ENCODE measurements at places on chromosomes 5 and 9.

- DNase-seq, result no peak
Observed at GRCh38 chr5:78993165-78993564, 8.1 kb upstream of the ARSB start.

DNA sequence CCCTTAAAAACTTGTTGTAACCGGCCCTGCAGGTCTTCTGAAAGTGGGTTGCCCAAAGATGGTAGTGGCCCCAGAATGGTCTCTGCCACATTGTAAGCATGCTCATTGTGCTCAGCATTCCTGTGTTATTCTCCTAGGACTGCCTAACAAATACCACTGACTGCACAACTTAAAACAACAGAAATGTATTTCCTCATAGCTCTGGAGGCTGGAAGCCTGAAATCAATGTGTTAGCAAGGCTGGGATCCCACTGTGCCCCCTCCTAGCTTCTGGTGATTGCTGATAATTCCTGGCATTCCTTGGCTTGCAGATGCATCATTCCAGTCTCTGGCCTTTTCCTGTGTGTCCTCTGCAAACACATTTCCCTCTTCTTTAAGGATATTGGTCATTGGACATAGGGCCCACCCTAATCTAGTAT, 3.4 kb upstream of the GCNT4 start:
- no peak for DNase-seq

DNA sequence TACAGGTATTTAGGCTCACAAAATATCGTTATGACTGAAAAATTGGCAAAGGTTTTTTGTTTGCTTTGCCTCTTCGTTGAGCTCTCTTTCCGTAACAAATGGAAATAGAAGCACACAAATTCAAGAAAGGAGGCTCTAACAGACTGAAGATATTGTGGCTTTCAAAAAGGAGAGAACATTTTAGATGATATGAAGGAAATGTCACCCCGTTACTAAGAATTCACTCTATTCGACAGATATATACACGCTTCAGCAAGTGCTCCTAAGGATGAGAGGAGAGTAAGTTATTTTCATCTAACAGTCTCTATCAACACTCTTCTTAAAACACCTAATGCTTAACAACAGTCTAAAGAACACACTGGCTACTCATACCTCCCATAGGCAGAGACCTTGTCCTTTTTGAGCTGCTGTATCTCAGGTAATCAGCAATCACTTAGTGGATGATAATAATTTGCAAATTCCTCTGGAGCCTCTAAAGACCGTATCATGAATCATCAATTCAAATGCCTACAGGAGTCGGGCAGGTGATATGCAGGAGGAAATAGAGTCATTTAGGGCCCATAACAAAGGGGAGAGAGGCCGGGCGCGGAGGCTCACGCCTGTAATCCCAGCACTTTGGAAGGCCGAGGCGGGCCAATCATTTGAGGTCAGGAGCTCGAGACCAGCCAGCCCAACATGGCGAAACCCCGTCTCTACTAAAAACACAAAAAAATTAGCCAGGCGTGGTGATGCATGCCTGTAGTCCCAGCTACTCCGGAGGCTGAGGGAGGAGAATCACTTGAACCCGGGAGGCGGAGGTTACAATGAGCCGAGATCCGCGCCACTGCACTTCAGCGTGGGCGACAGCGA, 1.4 kb upstream of the HSDL2 start:
- no peak for DNase-seq

- DNase-seq, result no peak
Observed at GRCh38 chr9:22237497-22238363, 208.9 kb upstream of the DMRTA1 start.

DNA sequence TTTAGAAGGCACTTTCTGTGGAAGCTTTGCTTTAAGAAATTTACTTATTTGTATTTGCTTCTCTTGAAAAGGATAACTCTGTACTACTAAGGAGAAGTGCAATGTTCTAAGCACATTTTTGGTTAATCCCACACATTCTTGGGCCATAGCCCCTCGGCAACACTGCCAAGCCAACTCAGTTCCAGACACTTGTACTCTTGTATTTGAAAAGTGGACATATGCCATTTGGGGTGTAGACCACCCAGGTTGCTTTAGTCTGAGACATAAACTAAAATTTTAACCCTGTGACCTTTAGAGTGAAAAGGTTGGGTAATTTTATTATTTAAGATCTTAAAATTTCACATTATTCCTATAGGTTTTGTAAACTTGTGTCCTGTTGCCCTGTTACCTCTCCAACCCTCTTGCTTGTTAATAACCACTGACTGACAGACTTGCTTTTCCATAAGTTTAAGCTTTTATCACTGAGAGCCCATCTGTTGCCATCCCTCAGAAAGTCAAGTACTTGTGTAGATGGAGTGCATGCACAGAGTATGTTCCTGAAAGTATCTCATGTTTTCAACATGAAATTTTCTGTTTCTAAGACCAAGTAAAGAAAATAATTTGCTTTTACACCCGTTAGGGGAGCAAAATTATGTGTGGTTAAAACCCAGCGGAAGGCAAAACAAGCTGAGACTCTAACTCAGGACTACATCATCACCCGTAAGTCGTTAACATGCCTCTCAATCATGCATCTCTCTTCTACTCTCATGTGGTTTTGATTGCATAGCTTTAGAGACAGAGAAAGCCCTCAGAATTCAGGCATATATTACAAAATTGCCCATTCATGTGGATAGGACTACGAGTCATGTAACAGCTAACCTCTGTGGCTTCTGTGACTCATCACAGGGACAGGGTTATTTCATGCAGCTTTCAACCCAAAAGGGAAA, 117.3 kb downstream of the GDNF start:
- no peak for DNase-seq

DNA sequence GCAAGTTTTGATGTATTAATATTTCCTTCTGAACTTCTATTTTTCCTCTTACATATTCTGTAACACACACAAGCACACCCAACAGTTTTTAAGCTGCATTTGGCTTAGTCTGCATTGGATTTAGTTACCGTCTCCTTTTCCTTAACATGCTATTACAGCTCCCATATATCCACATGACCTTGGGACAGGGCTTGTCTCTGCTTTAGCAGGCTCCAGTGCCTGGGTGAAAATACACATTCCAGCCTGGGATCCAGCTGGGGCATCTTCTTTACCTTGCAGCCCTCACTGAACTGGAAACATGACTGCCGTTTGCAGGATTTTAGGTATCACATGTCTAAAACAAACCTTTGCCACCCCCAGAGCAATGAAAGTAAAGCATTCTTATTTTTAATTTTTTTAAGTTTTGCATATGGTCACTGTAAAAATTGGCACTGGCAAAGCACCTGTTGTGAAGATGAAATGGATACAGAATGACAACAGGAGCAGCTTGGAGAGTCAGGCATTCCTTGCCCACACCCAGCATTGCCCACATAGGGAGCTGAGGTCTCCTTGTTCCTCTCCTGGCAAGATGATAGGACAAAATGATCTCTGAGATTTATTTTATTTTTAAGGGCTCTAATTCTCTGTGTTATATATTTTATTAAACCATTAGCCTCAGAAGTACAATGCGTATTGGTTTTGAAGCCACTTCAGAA, 4.0 kb downstream of the GADD45G start:
- DNase-seq, result no peak

GRCh38 chr5:172493002-172493401, 38.7 kb upstream of the SH3PXD2B start:
- DNase-seq, result no peak

- no peak for DNase-seq
Observed at GRCh38 chr5:150318613-150319483, 16.1 kb upstream of the ARSI start.

- no peak for DNase-seq
Observed at GRCh38 chr5:149126906-149127305, 14.4 kb upstream of the ABLIM3 start.

- DNase-seq, result no peak
Observed at GRCh38 chr5:54115735-54116403, 194.5 kb downstream of the ARL15 start.

DNA sequence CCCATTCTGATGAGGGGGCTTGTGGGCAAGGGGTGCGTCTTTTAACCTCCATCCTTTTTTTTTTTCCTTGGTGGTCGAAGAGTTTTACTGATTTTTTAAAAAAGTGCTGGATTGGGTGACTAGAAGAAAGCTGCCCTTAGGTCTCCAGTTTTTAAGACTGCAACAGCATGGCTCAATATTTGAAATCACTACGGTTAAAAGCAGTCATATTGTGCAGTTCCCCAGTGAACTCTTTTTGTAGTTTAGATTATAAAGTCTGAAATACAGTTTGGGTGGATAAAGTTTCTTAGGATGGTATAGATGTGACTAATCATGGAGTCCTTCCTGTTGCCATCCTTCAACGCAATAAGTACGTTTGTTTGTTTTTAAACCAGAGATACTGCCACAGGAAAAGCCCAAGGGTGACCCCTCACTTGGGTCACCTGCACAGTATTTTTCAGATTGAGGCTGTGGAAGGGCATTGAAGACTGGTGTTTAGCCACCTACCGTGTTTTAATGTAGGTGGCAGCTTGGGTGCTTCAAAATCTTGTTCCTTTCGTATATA, 520 bp upstream of the DHFR start:
- no peak for DNase-seq

DNA sequence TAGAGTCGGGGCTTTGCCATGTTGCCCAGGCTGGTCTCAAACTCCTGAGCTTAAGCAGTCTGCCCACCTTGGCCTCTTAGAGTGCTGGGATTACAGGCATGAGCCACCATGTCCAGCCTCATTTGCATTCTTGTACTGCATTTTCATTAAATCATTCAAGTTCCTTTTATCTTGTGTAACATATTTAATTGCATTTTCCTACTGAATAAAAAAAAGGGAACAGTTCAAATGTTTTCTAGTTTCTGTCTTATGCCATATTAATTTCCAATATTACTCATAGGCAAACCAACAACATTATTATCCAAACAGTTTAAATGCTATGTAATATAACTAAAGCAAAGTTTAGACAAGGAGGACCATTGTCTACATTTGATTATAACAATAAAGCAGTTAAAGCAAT, 6.1 kb downstream of the SLC31A1 start:
- no peak for DNase-seq

GRCh38 chr9:110890416-110890815, 147.9 kb downstream of the LPAR1 start:
- no peak for DNase-seq

- no peak for DNase-seq
Observed at GRCh38 chr5:16602182-16602581, 14.6 kb downstream of the RETREG1 start.

GRCh38 chr5:7759257-7759871, 91.6 kb downstream of the CFAP90 start:
- DNase-seq, result no peak

DNA sequence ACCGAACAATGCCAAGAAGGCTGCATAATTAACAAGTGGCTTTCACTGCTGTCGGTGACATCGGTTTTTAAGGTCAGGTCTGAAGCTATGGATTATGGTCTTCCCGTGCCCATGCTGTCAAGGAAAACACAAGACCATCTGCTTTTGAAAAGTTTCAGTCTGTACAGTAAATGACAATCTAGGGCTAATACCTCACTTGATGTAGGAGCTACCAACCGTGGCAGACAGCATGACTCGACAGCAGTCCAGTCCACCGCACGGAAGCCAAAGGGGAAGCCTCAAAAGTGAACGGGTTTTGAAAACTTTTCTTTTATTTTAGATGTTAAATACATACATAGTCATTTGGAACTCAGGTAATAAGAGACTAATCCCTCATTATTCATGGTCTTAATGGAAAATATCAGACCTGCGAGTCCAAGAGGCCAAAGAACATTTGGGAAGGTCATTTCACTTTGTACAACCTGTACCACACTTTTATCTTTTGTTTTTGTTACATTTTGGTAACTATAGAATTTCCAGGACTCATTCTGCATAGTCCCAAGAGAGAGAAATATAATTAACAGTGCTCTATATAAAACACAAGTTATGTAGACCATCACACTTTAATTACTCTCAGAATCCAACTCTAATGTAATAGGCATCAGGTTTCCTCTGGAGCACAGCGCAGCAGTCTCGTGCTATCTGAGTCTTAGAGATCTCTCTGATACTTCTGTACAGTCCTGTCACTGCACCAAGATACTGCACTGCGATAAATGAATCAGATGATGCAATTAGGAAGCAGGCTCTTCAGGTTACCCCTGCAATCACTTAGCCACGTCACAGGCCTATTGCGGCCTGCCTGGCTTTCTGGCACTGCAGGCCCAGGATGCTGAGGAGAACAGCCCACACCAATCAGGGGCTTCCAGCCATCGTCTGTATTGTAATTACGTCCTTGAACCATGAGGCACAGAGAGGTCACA, 184.9 kb downstream of the FANCC start:
- no peak for DNase-seq

DNA sequence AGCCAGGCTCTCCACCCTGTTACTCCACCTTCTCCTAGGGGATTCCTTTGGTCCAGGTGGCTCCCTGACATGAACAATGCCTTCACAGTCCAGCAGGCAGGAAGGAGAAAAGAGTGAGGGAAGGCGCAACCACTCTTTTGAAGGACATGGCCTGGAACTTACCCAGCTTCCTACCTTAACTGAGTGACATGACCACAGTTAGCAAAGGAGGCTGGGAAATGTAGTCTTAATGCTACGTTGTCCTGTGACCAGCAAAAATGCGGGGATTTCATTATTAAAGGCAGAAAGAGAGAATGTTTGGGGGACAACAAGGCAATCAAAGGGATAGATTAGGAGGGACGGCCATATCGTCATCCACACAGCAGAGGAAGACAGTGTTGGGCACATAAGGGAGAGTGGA, 100.3 kb upstream of the ERCC6L2 start:
- no peak for DNase-seq

- no peak for DNase-seq
Observed at GRCh38 chr9:120965344-120966012, 38.9 kb upstream of the TRAF1 start.

DNA sequence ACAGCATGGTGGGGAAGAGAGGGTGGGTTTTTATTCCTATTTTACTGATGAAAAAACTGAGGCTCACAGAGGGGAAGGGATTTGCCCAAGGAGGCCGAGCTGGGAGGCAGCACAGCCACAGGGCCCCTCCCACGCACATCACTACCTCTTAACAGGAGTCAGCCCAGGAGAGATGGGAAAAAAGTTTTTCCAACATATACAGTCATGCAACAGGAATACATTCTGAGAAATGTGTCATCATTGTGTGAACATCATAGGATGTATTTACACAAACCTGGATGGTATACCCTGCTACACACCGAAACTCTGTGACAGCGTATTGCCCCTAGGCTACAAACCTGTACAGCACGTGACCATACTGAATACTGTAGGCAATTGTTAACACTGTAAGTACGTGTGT, 11.6 kb downstream of the TRAF1 start:
- DNase-seq, result no peak

- no peak for DNase-seq
Observed at GRCh38 chr5:76278261-76278789, 124.8 kb upstream of the IQGAP2 start.

All from anterior cingulate cortex (tissue), 58 donors.